HFFc6 (cell line): ENCODE measurements at places on chromosomes 12 and 14.

- DNase-seq: no peak
Observed at GRCh38 chr12:121184425-121184824, 25.5 kb upstream of the P2RX4 start.

DNA sequence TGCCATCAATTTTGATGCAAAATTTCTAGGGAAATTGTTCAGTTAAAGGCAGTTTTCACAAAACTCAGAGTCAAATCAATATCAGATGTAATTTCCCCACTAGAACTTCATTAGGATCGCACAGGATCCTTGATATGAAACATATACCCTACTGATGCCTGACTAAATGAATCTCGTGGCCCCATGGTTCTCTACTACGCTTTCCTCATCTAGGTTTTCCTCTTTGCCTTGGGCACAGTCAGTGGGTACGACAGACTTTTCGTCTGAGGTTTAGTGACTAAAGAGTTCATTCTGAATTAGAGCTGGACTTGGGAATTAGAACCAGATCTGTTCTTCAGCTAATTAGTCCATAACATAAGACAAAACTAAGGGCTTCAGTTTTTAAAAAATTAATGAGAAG, 42.5 kb upstream of the GNPNAT1 start:
- DNase-seq: no peak

DNA sequence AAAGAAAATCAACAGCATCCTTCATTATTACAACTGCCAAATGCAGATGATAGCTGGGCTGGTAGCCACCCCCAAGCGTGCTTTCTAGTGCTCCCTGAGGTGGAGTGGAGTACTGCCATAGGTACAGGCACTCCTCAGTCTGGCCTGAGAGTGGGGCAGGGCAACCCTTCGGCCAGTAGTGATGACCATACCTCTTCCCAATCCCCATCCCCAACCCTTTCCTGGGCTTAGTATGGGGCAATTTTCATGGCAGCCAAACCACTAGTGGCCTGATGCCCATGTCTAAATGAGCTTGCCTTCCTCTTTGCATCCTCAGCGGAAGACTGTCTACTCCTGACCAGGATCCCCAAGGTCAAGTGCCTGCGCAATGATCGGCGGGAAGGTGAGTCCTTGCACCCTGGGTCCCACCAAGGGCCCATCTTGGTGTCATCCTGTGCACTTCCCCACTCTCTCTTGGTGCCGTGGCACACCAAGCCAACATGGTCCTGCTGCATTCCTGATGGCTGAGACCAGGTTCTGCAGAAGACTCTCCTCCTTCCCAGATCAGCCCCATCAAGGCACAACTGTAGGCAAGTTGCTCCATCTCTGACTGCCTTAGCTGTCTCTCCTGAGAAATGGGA, 65.8 kb downstream of the GALNT16 start:
- no peak for DNase-seq

DNA sequence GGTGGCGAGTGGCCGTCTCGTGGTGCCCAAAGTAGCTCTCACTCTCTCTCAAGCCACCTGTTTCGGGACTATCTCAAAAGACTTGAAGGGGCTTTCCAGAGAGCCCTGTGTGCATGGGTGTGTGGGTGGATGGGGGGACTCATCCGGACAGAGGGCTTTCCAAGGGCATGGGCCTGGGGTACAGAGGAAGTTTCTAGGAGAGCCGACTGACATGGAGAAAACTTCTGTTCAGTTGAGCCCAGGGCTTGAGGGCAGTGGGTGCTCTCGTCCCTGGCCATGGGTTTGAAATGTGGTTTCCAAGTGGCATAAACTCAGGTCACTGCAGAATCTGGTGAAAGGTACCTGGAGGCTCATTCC, 47.4 kb upstream of the MEG3 start:
- no peak for DNase-seq

GRCh38 chr12:45282411-45282810, 66.5 kb downstream of the ANO6 start:
- DNase-seq: no peak

DNA sequence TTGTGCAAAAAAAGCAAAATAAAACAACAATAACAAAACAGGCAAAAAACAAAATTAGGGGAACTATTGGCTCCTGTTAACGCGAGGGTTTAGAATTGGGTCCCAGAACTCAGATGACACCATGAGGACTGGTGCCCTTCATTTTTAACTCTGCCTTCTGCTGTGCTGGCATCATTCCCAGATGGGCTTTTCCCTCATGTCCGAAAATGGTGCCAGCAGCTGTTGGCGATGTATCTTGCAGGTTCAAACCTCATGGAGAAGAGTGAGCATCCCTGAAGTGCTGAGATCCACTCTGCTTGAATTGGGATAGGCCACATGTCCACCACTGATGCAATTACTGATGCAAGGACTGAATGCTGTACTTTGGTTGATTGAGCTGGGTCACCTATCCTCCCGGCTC, 61.1 kb downstream of the MYRFL start:
- no peak for DNase-seq

DNA sequence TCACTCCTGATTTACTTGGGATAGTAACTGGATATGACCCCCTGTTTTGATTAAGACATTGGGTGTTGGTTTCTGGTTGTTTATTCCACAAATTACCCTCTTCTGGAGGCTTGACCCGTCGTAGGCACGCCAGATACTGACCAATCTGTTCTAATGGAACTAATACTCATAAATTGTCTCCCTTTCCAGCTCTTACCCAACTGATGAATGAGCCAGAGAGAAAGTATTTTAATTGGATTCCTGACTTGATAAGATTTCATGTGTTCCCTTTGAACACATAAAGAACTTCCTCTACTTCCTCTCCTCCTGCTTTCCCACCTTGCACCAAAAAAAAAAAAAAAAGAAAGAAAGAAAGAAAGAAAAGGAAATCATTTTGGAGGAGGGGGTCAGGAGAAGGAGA, 340.9 kb downstream of the PCNX1 start:
- DNase-seq: peak; percentile 79

DNA sequence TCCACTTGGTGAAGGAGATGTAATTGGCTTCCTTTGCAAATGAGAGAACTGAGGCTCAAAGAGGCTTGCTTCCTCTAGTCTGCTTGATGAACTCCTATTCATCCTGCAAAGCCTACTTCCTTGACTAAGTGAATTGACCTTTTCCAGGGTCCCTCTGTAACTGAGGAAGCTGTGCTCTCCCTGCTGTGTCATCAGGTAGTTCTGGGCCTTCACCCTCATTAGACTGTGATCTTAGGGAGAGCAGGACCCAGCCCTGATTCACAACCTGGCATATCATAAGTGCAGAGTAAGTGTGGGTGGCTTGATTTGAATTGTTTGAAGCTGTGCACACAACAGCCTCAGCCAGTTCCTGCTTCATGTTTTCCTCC, 16.3 kb downstream of the ASB2 start:
- DNase-seq: no peak

GRCh38 chr12:95131589-95132340, 58.3 kb upstream of the NR2C1 start:
- no peak for DNase-seq

DNA sequence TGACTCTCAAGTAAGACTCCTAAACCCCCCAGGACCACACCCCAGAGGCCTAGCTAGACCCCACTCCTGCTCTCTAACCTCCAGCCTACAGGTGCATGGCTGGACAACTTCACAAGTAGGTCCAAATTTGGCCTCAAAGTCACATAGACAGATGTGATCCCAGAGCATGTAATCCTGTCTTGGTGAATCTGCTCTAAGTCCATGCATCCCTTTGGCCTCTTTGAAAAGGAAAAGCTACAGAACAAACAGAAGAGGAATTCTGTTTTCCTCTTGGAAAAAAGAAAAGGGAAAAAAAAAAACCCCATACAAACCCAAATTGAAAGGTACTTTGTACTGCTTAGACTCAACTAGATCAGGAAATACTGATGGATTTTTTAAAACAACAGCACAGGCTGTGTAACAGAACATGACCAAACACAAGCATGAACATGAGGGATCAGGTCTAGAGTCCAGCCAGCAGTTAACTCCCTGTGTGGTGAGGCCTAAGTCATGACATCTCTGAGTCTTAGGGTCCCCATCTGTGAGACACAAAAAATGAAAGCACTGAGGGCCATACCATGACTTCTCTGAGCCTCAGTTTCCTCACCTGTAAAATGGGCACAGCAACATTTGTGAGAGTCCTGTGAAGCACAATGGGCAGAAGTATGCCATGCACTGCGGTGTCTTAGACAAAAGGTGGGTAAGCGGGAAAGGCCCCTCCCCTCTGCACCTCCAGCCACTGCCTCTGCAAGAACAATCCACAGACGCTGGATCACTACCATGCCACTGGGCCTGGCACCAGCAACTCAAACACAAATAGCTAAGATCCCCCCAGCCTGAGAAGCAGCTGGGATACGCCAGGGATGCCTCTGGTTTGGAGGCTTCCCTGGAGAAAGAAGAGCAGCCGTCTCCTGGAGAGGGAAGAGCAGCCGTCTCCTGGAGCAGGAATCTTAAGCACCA, 9.9 kb downstream of the PITPNM2 start:
- no peak for DNase-seq

- DNase-seq: peak; percentile 6
Observed at GRCh38 chr12:21989819-21990412, 48.7 kb upstream of the ABCC9 start.

- no peak for DNase-seq
Observed at GRCh38 chr12:107749083-107749482, 11.9 kb downstream of the PRDM4 start.

DNA sequence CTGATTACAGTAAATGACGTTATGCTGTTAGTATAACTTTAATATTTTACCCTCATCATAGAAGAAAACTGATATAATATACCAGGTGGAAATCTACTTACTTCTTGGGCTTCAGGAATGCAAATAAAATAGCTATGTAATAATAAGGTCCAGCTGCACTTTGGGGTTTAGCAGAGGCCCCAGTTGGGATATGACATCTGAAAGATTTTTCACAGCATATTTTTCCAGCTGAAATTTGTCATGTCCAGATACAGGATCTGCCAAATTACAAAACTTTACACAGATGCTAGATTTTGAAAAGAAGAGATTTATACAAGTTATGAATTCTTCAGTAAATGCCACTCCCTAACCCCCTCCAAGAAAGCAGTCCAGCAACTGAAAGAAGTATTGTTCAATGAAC, 29.2 kb upstream of the DCN start:
- DNase-seq: no peak

DNA sequence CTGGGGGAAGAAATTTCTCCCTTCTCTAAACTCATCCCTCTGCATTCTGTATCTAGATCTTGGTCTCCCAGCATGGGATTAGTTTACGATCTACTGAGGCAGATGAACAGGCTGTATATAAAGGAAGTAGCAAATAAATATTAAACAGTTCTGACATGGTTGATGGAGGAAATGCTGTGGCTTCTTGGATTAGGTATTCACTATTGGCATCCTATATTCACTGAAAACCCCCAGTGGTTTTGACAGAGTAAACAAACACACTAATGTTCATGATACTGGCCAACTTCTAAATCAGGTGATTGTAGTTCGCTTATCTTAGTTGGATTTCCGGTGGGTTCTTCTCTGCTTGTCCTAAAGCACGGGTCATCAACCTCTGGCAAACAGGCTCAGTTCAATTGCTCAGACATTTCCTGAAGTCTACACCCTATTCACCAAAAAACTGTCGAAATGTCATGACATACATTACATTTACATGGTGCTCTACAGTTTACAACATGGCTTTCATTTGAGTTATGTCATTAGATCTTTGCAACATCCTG, 433.9 kb downstream of the EGLN3 start:
- DNase-seq: no peak

DNA sequence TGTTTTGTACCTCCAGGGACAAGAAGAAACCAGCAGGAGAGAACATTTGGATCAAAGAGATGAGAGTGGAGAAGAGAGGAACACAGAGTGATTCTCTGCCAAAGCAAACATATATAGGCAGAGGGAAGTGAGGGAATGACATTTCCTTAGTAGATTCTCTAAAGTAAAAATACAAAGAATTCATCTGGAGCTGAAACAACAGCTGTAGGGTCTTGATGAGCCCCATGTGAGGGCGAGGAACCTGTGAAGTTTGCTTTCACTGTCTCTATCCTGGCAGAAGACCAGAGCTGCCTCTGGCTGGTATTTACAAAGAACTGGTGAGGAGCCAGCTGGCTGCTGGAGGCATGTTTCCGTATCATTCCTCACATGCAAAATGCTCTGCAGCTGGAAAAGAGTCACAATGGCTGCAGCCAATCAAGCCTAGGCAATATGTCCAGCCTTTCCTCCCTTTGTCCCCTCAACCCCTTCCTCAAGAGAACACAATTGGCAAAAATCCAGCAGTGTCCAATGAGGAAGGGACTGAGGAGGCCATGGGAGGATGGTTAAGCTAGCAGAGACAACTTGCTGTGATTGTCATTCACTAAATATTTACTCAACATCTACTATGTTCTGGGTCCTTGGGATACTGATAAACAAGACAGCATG, 122.5 kb downstream of the PHLDA1 start:
- DNase-seq: peak; percentile 30

DNA sequence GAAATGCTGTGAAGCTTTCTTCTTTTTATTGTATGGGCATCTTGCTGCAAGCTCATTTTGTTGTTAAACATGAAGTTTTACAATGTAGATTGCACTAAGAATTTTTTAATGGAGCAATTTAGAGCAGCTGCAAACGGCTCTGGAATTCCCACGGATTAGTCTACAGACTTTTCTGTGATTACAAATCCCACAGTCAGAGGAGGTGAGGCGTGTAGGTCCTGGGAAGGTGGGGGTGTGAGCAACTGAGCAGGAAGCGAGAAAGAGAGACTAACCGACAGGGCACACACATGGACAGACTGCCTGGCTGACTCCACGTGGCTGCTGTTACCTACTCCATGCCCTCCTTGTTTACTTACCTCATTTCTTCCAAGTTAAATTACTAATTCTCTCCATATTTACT, 348.5 kb downstream of the NPAS3 start:
- DNase-seq: no peak

DNA sequence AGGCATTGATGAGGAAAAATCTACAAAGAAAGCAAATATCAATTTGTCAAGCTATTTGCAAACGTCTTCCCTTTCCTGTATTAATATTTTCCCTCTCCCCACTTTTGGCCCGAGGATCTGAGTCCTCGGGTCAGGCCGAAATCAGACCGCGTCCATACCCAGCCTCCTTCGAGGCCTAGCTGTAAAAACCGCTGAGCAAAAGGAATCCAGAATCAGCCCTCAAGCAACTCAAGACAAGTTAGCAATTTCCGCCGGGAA, 353 bp upstream of the MAPK1IP1L start:
- no peak for DNase-seq

- DNase-seq: no peak
Observed at GRCh38 chr12:57848208-57848607, 1.7 kb upstream of the CTDSP2 start.

DNA sequence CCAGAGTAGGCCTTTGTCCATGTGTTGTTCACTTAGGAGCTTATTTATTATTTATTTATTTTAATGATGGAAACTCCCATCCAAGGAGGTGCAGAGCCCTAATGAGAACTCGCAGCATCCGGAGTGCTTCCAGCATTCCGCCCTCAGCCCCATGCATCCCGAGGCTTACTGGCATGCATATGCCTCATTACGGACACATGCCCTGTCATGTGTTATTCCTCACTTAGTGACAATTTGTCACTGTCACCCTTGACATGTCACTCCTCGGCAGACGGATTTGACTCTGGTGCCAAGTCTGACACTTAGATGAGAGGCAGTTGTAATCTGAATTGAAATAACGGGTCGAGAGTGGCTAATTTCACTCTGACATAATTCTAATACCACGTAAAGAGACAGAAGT, 132.8 kb downstream of the VRK1 start:
- DNase-seq: no peak
